ENCODE measurements at places on chromosomes 12 and 14.

GRCh38 chr12:89949457-89950195, 241.0 kb upstream of the ATP2B1 start:
- peak; percentile 93 for DNase-seq

DNA sequence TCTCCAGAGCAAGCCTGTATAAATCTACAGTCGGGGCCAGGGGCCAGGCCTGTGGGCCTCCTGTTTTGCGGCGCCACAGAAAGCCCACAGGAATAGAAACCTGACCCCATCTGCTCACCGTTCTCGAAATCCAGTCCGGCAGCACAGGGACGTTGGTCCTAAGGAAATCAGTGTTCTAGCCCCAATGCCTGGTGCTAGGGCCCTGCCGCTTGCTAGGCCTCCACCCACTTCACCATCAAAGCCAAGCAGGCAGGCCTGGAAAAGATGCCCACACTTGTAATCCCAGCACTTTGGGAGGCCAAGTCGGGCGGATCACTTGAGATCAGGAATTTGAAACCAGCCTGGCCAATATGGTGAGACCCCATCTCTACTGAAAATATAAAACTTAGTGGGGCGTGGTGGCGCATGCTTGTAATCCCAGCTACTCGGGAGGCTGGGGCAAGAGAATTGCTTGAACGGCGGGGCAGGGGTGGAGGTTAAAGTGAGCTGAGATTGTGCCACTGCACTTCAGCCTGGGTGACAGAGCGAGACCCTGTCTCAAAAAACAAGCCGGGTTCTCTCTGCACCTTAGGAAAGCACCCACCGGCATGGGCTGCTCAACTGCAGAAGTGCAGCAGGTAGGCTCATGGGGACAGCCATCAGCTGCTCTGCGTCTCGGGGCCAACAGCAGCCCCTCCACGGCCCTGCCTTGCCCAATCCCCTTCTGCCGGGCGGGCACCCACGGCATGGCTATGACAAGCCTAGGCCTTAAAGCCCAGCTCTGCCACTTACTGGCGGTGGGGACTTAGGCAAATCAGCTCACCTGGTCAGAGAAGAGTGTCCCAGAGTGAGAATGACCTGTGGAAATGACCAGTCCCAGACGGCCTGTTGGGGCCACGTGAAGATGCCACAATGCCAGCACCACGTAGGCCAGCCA, 47.4 kb downstream of the VWF start:
- no peak for DNase-seq

- no peak for DNase-seq
Measured at GRCh38 chr14:72830786-72831594, 62.9 kb downstream of the DPF3 start.

DNA sequence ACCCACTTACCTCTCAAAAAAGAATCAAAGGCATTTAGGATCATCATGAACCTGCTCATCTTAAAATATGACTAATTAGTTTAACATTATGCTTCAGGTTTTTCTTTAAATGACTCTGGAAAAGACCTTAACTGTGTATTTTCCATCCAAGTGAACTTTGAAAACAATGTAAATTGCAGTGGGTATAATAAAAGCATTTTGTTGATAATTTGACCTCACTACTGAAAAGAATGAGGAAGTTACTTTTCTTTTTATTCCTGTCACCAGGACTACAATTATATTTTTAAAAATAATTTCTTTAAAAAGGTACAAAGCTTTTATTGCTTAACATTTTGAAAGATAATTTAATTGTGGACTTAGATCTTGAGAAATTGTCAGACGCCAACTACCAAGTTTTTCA, 249.9 kb downstream of the ALX1 start:
- DNase-seq: no peak

GRCh38 chr14:68794851-68795596, 2.2 kb upstream of the ZFP36L1 start:
- peak; percentile 68 for DNase-seq

GRCh38 chr12:104137001-104137901, 759 bp downstream of the NFYB start:
- DNase-seq: peak; percentile 48

GRCh38 chr12:102281231-102281630, 83.6 kb upstream of the PMCH start:
- no peak for DNase-seq

DNA sequence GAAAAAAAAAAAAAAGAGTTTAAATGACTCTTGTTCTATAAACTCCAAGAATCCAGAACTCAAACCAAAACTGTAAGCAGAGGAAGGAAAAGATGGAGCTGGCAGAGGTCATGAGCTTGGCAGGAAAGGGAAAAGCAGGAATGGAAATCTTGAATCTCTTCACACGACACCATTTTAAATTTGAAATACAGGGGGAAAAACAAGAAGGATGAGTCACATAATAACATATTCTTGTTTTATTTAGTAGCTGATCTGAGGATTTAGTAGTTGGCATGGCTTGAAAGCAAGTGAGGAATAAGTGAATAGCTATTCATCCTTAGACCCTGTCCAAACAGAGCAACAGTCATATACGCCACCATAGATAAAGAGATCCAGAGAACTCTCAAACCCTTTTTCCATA, 35.0 kb downstream of the EPS8 start:
- no peak for DNase-seq

DNA sequence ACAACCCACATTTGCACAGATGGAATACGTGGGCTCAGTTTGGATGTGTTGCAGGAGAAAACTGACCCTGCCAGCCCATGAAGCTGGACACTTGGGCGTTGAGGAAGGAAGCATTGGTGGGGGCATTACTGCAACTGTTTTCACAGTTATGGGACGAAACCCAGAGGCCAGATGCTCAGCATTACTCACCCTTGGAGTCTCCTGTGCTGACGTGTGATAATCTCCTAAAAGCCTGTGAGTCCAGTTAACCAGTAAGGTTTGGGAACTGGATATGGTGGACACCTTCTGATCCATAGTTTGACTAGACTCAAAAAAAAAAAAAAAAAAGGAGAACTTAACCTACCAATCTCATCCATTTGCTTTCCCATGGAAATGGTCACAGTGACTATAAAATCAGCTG, 52.8 kb upstream of the EGLN3 start:
- DNase-seq: no peak

GRCh38 chr14:68306934-68307789, 485.7 kb downstream of the ZFP36L1 start:
- DNase-seq: no peak

DNA sequence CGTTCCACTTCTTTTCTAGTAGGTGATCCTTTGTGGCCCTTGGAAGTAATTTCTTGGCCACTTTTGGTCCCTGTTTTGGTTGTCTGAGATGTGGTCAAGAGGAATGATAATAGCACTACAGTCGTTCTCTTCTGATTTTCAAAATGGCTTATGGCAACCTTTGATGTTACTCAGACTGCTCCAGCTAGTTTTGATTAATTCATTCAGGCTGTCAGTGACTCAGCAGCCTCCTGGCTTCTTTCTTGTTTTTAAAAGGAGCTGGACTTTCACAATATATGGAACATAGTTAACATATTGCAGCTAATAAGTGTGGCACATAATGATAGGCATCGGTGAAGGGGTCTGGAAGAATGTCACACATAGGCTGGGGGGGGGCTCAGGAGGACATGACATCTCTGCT, 47.3 kb downstream of the WDR20 start:
- no peak for DNase-seq

DNA sequence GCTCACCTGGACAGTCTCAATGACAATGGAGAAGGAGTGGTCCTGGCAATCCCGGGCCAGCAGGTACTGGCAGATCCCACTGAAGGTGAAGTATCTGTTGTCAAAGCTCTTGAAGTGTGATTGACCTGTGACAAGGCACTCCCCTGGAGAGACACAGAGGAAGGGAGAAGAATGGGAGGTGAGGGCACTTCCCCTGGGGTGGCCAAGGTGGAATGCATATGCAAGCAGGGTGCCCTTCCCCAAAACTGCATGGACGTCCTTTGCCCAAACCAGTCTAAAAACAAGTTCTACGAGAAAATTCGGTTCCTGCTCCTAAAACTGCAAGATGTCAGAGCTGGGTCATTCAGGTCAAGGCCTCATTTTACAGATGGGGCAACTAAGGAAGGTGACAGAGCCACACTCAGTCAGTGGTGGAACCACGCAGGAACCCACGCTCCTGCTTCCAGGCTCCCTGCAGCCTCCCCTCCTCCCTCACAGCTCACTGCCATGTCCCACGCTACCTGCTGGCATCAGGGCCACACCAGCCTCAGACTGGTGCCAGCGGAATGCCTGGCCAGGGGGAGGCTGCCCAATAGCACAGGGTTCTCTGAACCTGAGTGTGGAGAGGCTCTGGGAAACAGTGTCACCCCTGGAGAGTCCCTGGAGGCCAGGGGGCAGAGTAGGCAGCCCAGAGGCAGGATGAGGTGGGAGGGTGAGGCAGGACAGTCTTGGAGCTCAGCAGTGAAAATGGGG, 59.2 kb downstream of the VWF start:
- DNase-seq: no peak

DNA sequence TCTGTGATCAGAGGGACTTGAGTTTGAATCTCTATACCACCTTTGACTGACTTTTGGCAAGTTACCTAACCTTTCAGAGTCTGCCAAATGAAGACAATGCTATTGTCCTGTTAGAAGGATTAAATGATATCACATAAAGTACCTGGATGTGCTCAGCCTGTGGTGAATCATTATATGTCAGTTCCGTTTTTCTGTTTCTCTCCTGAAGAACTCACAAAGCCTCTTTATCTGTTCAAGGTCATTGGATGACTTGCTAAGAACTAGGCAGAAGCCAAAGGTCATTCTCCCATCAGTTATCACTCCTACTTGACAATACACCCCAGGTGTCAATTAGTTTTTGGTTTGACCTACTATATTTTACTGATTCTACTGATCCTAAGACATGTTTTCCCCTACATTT, 174.6 kb downstream of the CACNA1C start:
- no peak for DNase-seq

- DNase-seq: peak; percentile 81
Measured at GRCh38 chr12:57476162-57476992, 3.3 kb downstream of the ARHGAP9 start.

GRCh38 chr14:72463291-72463866, 430.5 kb downstream of the DPF3 start:
- DNase-seq: no peak

- no peak for DNase-seq
Measured at GRCh38 chr14:74980731-74981461, 21.8 kb upstream of the EIF2B2 start.

GRCh38 chr12:48936379-48936979, 11.2 kb upstream of the FKBP11 start:
- DNase-seq: peak; percentile 85

DNA sequence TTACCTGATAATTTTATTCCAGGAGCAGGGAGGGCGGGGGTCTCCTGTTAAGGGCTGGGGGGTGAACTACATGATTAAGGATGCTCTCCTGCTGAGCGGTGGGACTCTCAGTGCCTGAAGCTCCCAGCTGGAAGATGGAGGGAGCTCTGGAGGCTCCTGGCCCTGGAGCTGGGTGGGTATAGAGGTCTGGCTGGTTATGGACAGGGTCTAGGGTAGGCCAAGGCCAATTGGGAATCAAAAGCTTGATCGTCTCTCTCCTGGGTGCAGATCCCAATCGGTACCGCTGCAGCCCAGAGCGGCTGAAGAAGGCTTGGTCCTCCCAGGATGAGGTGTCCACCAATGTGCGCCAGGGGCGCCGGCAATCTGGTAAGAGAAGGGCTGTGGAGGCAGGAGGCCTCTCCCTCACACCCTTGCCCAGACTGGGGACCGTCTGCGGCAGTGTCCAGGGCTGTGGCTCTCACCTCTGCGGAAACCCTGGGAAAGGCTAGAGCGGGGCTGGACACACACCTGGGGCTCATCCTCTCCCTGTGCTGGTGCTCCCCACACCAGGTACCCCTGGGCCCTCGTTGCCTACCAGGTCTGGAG, 28.4 kb downstream of the PLEKHG3 start:
- DNase-seq: no peak

GRCh38 chr12:5377997-5378592, 53.8 kb upstream of the NTF3 start:
- no peak for DNase-seq

DNA sequence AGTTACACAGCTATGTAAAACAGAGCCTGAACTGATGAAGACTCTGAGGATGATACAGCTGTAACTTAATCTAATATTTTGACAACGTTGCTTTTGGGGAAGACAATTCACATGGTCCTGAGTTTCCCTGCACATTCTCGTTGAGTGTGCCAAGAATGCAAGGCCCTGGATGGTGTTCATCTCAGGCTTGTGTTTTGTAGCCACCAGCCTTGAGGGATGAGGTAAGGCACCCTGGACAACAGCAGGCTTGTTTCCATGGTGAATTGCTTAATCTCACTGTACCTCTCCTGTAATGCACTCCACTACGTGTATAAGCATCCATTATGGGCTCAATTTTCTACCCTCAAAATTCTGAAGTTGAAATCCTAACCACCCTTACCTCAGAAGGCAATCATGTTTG, 2.1 kb downstream of the CATSPERB start:
- DNase-seq: no peak

GRCh38 chr12:133251732-133252131, 16.1 kb upstream of the ANHX start:
- no peak for DNase-seq

- no peak for DNase-seq
Measured at GRCh38 chr12:124797321-124797720, 66.3 kb downstream of the SCARB1 start.

- no peak for DNase-seq
Measured at GRCh38 chr12:80814453-80814852, 97.7 kb downstream of the MYF5 start.
